Mesendoderm (in vitro differentiated cells): ENCODE measurements at places on chromosomes 11 and 22.

GRCh38 chr11:75205564-75206020, 35.0 kb upstream of the TPBGL start:
- no peak for DNase-seq

DNA sequence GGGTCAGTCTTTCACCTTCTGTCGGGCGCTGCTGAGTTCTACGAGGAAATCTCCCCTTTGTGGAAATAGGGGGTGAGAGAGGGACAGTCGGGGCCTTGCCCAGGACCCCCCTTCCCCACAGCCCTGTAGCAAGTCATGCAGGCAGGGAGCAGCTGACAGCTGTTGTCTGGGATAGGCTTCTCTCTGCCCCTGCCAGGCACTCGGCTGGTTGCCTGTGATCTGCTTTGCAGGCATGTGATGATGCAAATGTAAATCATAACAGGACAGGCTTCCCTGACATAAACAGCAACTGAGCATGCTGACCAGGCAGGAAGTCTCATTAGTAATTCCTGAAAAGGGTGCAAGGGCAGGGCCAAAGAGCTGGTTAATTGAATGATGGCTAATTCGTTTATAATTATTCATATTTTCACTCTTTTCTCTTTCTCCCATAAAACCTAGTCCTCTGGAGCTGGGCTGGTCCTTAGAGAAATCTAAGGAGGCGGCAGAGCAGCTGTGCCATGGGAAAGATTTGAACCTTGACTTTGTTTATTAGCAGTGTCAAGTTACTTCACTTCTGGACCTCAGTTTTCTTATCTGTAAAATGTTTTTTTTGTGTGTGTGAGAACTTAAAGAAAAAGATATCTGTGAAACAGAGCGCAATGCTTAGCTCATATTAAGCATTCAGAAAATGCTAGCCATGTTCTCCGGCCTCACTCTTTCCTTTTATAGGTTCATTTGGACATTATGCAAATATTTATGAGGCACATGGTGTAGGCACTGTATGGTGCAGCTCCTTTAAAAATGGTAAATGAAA, 129.7 kb downstream of the LDLRAD3 start:
- no peak for DNase-seq

DNA sequence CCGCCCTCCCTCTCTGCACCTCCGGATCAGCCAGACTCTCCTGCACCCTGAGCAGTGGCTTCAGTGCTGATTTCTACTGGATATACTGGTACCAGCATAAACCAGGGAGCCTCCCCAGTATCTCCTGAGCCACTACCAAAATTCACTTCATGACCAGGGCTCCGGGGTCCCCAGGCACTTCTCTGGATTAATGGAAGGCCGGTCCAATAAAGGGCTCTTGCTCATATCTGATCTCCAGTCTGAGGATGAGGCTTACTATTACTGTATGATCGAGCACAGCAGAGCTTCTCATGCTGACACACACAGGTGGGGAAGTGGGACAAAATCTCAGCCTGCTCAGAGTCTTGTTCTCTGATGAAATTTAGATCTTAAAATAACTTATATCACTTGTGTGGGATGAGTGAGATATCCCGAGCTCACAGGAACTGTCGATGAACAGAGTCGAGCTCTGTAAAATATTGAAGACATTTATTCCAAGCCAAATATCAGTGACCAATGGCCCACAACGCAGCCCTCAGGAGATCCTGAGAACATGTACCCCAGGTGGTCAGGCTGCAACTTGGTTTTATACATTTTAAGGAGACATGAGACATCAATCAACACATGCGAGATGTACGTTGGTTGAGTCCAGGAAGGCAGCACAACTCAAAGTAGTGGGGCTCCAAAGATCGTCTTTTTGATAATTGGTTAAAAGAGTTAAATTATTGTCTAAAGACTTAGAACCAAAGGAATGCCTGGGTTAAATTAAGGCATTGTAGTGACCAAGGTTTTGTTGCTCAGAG, 93.0 kb upstream of the TOP3B start:
- DNase-seq, result no peak

DNA sequence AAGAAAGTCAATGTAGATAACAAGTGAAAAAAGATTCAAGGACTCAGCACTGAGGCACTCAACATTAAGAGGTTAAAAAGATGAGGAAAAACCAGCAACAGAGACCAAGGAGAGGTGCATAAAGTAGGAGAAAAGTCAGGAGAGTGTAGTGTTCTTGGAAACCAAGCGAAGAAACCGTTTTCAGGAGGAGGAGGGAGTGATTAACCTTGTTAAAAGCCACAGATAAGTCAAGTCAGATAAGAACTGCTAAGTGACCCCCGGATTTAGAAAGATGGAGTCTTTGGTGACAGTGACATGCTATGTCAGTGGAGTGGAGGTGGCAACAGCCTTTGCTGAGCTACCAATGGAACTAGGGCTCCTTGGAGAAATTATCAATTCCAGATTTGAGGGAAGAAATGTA, 13.9 kb upstream of the NARS2 start:
- DNase-seq, result peak; percentile 67

DNA sequence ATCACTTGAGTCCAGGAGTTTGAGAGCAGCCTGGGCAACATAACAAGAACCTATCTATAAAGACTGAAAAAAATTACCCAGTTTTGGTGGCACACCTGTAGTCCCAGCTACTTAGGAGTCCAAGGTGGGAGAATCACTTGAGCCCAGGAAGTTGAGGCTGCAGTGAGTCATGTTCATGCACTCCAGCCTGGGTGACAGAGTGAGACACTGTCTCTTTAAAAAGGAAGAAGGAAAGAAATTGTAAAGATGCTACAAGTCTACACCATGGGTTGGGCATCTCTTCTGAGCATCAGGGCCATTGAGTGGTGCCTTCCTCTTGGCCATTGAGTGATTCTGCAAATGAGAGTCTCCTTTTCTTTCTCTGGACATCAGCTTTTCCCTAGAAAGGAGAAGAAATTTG, 15.7 kb upstream of the MTMR3 start:
- DNase-seq, result no peak

GRCh38 chr22:28574159-28574788, 105.4 kb downstream of the TTC28 start:
- no peak for DNase-seq

- DNase-seq, result peak; percentile 50
Observed at GRCh38 chr11:83480251-83480650, 194.1 kb upstream of the CCDC90B start.

- no peak for DNase-seq
Observed at GRCh38 chr22:28801845-28802594, 1.7 kb upstream of the XBP1 start.

DNA sequence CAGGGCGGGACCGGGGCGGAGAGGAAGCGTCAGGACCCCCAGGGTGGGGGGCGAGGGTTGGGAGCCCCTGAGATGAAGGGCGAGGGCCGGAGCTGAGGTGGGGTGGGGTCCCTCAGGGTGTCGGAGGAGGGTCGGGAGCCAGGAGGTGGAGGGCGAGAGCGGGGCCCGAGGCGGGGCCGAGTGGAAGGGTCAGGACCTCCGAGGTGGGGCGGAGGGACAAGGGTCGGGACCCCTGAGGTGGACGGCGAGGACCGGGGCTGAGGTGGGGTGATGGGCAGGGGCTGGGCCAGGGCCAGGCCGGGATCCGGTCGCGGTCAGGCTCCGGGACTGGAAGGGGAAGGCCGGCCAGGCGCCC, 409 bp downstream of the SMC1B start:
- no peak for DNase-seq

GRCh38 chr11:8746331-8746974, 63.9 kb downstream of the RPL27A start:
- DNase-seq, result no peak

DNA sequence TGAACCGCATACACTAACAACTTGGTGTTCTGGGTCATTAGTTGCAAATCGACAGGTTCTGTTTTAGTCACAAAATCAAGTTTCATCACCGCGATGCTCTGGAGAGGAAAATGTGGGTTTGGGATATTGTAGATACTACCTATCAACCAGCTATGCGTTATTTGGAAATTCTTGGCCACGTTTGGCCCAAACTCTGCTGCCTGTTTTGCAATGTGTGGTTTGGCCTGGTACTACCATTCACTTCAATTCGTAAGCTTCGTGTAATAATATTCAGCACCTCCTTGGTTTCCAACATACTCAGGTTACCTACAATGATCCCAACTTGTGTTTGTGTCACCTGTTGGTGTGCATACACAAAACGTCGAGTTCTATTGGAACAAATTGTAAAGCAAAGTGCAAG, 16.2 kb upstream of the ACER3 start:
- DNase-seq, result no peak

GRCh38 chr11:19736831-19737230, 24.2 kb downstream of the NAV2 start:
- no peak for DNase-seq

GRCh38 chr11:118247041-118247440, 5.1 kb downstream of the MPZL3 start:
- DNase-seq, result no peak

- DNase-seq, result peak; percentile 77
Observed at GRCh38 chr11:83693306-83693992, 407.3 kb upstream of the CCDC90B start.

- no peak for DNase-seq
Observed at GRCh38 chr11:119728211-119728626, 781 bp downstream of the NECTIN1 start.

- no peak for DNase-seq
Observed at GRCh38 chr22:23458663-23459541, 121.2 kb downstream of the IGLL1 start.

- DNase-seq, result no peak
Observed at GRCh38 chr11:68090706-68091105, 30.5 kb downstream of the CHKA start.

DNA sequence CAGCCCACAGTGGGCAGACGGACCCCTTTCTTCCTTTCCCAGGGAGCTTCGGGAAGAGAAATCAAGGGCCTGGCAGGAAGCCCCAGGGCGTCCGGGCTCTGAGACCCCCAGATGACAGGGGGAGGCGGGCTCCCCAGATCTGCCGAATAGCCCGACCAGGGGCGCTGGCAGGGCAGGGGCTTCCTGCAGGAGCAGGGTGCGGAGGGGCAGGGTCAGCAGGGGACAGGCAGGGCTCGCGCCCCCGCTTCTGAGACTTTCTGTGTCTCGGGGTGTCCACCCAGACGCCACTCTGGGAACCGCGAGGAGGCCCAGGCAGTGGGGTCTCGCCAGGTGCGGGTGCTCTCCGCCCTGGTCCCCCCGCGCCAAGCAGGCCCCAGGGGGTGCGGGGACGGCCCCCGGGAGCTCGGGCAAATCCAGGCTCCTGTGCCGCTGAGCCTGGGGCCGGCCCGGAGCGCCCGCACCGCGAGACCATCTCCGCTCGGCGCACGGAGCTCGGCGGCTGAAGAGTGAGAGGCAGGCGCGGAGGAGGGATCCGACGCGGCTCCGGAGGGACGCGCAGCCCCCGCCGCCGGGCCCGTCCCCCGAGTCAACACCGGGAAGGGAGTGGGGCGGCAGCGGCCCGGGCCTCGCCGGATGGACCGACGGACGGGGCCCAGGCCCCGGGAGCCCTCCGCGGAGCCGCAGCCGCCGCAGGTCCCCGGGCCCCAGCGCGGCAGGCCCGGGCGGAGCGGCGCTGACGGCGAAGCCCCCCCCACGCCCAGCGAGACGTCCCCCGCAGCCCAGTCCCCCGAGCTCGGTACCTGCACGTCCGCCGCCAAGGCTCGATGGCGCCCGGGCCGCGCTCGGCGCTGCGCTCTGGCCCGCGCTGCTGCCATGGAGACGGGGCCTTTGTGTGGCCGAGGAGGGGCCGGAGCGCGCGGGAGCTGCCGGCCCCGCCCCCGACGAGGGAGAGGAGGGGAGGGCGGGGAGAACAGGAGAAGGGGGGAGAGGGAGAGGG, at the start of gene PLXNB2:
PLXNB2 (minus strand) TSS at position 894 of the 997 bp plus-strand sequence. CDS start 17,062 bp downstream, outside the sequence.
- peak; percentile 88 for DNase-seq

DNA sequence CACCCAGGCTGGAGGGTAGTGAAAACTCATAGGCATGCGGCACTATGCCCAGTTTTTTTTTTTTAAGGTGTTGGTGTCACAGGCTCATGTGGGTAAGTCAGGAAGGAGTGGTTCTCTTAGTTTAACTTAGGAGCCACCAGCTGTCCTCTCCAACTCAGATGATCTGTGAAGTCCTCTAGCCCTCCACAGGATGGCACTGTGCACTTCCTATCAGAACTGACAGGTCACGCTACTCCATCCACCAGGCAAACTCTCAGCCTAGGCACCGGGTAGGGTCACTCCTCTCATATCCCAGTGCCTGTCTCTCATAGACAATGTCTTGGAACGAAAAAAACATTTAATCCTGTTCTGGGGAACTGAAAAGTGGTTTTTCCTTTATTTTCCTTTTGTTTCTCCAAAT, 16.5 kb downstream of the NAP1L4 start:
- DNase-seq, result peak; percentile 72

- DNase-seq, result no peak
Observed at GRCh38 chr11:16408619-16409018, 52.3 kb upstream of the SOX6 start.

- peak; percentile 74 for DNase-seq
Observed at GRCh38 chr11:65429068-65429681, 6.6 kb downstream of the NEAT1 start.

DNA sequence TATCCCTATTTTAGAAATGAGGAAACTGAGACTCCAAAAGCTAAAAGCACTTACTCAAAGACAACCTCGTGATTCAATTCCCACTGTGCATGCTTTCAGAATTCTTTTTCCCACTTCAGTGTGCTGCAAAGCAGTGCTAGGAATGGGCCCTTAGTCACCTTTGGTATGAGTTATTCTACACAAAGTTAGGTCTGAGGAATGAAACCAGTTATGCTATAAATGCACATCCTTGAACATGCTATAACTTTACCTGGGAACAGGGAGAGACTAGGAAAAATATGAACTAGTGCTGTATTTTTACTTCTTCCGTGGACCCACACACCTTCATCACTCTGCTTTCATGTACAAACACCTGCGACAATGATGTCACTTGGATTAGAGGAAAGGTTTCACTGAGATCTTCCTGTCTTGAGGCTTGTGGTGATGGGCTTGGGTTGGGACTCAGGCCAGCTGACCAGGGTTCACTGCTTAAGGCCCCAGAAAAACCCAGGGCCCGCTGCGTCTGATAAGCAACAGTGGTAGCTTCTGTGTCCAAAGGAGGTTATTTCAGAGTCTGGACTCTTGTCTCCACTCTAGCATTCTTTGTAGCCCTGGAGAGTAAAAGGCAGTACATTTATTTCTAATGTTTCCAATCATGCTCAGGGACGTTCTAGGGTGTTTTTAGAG, 81.6 kb downstream of the ZC3H12C start:
- DNase-seq, result no peak

- peak; percentile 63 for DNase-seq
Observed at GRCh38 chr11:122724520-122724919, 69.0 kb downstream of the UBASH3B start.

- no peak for DNase-seq
Observed at GRCh38 chr11:42552786-42553185, 759.0 kb upstream of the API5 start.
